ENCODE measurements at places on chromosomes 5 and 9.

DNA sequence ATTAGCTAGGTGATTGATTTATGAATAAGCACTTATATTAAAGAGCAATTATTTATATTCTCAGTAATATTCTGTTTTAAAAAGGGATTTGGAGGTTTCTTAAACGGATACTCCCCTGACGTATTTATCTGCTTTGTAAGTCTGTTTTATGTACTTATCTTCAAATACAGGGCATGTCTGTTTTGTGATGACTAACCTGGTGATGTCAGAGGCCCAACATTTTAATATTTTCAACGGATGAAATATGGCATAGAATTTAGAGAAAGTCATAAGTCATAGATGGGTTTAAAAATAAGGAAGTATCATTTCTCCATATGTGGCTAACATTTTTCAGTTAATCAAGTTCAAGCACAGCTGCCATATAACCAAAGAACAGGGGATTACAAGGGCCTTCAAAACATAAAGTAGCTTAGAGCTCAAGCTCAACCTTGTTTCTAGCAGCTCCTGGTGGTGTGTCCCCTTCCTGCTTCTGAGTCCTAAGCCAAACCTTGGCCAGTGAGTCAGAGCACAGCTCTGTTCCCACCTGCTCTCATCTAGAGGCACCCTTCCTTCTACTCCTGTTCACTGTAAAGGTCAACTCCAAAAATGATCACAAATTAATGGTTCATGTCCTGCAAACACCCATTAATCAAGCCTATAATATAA, 131.4 kb downstream of the OXCT1 start:
- DNase-seq = no peak

DNA sequence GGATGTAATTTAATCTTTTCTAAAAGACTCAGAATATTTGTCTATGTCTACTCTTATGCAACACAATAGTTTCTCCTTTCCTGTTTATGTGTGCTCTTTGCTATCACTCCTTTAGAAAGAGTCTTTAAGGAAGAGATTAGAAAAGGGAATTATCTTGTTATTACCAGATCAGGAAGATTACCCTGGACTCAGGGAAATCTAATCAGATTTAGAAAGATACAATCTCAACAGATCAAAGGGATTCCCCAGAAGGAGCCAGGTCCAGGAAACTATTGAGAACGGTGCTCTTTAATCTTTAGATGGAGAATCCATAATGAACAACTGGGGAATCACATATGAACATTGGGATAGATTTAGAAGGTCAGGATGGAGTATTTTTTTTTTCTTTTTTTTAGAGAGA, 32.4 kb upstream of the ZFR start:
- DNase-seq = no peak

- DNase-seq = no peak
These were observed 56.1 kb downstream of the WDR70 start for GRCh38 chr5:37435261-37435660.

- DNase-seq = no peak
These were observed 31.7 kb downstream of the UBE2QL1 start for GRCh38 chr5:6480133-6481051.

DNA sequence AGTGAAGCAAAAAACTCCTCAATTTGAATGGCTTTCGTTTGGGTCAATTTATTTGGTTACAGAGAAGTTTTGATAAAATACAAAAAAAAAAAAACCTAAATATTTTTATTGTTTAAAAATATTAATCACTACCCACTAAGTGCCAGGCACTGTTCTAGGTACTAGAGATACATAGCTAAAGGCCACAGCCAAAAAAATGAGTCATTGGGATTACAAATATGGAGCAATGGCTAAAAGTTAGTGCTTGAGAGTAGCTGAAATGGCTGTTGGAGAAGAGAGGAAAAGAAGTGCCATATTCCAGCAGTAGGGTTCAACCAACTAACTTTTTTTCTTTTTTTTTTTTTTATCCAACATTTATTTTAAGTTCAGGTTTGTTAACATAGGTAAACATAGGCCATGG, 130.1 kb upstream of the PTGER4 start:
- DNase-seq = no peak

Data from activated T-cell treated with anti-CD3 and anti-CD28 coated beads for 24 hours (primary cell).